ENCODE measurements at places on chromosomes 11 and 22.
A peak's percentile ranks its signal among the peaks of the same experiment; 100 is the strongest.

DNA sequence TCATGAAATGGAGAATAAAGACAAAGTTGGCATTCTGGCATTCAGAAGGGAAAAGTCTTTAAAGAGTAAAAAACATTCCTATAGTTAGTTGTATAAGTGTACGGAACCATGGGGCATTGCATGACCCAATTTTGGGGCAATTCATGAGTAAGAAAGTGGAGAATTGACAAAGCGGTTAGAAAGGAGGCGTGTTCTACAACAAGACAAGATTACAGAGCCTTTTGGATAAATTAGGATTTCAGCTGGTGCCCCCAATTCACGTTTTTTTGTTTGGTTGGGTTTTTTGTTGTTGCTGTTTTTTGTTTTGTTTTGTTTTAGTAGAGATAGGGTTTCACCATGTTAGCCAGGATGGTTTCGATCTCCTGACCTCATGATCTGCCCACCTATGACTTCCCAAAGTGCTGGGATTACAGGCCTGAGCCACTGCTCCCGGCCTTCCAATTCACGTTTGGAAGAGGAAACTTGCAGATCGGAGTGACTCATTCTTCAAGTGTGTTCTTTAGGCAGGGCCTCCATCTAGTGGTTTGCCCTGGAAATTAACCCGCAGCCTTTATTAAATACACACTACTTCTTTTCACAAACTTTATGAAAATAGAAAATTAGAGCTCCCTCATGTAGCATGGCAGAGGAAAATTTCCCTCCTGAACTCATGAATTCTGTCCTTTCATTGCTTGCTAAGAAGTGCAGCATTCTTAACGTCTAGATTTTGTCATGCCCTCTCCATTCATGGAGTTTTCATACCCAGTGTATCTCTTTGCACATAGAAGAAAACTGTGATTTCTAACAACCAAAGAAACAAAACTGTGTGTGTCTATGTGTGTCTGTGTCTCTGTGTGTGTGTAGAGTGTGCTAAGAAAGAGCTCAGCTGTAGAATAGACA lies 118.1 kb downstream of the BBOX1 start:
- no peak for DNase-seq

- no peak for DNase-seq
Measured at GRCh38 chr22:17581056-17581455, 17.8 kb downstream of the SLC25A18 start.

DNA sequence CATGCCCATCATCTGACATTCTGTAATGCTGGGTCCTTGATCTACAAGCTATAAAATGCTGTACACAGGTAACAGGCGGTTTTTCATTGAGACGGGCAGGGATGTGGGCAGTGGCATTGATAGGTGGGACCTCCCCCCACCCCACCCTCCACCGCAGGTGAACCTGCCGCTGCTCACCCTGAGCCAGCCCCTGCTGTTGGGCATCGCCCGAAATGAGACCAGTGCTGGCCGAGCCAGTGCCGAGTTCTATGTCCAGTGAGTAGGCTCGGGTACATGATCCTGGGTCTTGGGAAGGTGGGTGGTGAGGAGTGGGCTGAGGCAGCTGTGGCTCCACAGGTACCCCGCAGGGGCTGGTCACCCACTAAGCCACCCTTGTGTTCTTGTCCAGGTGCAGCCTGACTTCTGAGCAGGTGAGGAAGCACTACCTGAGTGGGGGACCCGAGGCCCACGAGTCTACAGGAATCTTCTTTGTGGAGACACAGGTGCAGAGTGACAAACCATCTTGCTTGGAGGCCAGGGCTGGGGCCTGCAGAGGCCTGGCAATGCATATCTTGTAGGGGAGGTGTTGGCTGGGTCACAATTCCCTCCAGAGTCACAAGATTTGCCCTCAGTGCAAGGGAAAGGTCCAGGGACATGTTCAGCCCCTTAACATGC lies 1.1 kb upstream of the DNAJC4 start:
- no peak for DNase-seq

- DNase-seq = no peak
Measured at GRCh38 chr22:37290737-37291136, 8.4 kb downstream of the CYTH4 start.

GRCh38 chr11:82194521-82194920 lies 539.1 kb downstream of the FAM181B start:
- no peak for DNase-seq

- no peak for DNase-seq
Measured at GRCh38 chr22:49014227-49015201, 813.2 kb downstream of the BRD1 start.

DNA sequence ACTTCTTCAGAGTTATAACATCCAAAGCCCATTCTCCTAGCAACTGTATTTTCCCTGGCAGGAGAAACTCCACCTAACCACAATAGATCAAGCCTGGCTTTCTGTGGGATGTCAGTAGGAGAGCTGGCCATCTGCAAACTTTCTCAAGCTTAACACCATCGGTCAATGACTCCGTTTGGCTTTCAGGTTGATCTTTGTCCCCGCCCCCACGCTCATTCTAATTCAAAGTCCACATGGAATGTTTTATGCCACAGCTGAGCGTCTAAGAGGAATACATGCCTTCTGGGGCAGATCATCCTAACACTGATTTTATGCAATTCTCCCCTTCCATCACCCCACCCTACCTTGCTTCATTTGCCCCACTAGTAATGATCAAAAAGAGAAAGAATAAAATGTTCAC lies 4.8 kb downstream of the GVQW3 start:
- DNase-seq = no peak

DNA sequence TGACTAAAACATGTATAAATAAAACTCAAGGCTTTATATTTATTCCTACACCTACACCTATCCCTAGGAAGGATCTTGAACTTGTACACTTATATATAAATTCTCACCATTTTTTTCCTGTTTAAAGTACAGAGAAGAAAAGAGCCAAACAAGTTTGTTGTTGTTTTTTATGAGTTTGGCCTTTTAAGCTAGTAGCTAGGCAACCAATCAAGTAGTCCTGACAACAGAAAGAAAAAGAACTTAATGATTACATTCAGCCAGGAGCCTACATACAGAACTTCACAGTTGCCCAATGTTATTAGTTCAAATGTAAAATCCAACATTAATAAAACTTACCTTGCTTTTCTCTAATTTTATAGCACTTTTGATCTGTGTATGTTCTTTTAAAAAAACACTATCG lies 316.2 kb downstream of the SOX6 start:
- DNase-seq = no peak

GRCh38 chr22:24133187-24133965 lies 47.9 kb upstream of the SUSD2 start:
- no peak for DNase-seq

- no peak for DNase-seq
Measured at GRCh38 chr11:130840679-130841078, 75.6 kb downstream of the SNX19 start.

DNA sequence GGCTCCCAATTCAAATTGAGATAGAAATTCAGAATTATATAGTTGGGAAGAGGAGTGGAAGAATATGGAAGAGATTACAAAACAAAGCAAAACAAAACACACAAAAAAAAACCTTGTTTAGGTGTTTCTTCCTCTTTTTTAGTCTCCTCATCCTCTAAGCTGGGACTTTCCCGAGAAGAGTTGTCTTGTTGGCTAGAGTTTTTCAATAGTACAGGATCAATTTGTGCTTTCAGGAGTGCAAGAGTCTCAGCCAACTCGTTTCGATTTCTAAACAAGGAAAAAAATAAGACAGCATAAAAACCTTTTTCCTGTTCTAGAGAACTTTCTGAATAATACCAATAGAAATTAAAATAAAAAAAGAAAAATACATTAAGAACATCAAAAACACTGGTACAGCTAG lies 87.8 kb upstream of the CLNS1A start:
- DNase-seq = no peak

- no peak for DNase-seq
Measured at GRCh38 chr11:62353841-62354240, 16.6 kb downstream of the ASRGL1 start.

- no peak for DNase-seq
Measured at GRCh38 chr22:31637891-31638618, 24.0 kb downstream of the PISD start.

GRCh38 chr11:128696941-128697340 lies 3.1 kb downstream of the FLI1 start:
- no peak for DNase-seq

DNA sequence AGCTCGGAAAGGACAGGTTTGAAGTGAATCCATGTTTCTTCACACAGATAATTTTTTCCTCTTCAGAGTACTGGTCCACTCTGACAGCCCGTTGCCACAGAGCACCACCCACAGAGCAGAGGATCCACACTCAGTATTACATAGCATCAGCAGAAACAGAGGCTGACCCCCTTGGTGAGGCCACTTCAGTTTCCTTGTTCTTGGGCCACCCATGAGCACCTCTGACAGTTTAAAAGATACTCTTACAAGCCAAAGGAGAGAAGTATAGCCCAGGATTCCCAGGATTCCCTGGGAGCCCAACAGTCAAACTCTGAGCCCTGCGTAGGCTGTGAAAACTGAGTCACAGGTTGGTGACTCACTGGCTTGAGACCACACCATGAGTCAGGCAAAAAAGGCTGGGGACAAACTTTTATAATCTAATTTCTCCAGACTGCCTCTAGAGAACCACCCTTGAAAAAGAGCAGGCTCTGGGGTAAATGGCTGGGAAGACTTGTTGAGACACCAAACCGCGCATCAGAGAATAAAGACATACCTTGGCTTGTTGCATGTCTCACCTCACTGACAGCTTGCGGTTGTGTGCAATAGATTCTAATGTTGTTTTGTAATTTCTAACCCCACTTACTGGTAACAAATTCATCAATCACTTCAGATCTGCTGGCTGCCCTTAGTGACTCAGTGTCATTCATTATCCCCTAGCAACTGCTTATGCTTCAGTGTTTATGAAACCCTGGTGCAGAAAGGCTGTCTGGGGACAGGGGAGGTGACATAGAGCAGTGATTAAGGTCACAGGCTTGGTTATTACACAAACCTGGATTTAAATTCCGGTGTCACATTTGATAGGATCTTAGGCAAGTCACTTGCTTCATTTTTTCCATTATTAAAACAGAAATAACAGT lies 56.9 kb upstream of the PRSS23 start:
- peak; percentile 57 for DNase-seq

DNA sequence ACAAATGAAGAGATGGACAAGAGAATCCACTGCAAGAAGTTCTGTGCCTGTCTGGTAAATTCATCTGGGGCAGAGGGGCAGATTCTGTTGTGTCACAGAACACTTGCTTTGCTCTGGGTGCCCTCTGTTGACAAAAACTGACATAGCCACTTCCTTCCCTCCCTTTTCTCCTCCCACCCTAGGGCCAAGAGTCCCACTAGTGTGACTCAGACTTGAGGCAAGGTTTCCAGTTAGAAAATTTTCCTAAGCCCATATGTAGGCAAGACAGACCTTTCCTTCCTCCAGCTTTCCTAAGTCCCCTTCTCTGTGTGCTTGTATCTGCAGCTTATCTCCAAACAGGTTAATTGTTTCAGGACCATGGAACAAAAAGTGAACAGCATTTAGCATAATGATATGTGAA lies 106.8 kb downstream of the RBFOX2 start:
- no peak for DNase-seq

DNA sequence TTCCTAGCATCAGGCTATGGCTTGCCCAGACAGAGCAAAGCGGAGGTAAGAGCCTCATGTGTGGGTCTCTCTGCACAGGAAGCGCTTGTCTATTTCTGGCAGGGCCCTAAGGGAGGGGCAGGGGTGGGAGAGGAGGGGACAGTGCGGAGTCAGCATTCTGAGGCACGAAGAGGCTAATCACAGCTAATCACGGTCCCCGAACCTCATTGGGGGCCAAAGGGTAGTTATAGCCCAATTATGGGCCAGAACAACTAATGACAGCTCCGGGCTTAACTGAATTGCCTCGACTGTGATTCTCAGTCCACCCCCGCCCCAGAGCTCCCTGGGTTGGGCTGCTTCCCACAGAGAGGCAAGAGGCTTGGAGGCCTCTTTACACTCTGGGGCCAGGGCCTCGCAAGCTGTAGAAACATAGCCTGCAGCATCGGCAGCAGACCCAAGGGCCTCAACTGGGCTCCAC lies 72.7 kb upstream of the PRDM11 start:
- no peak for DNase-seq

DNA sequence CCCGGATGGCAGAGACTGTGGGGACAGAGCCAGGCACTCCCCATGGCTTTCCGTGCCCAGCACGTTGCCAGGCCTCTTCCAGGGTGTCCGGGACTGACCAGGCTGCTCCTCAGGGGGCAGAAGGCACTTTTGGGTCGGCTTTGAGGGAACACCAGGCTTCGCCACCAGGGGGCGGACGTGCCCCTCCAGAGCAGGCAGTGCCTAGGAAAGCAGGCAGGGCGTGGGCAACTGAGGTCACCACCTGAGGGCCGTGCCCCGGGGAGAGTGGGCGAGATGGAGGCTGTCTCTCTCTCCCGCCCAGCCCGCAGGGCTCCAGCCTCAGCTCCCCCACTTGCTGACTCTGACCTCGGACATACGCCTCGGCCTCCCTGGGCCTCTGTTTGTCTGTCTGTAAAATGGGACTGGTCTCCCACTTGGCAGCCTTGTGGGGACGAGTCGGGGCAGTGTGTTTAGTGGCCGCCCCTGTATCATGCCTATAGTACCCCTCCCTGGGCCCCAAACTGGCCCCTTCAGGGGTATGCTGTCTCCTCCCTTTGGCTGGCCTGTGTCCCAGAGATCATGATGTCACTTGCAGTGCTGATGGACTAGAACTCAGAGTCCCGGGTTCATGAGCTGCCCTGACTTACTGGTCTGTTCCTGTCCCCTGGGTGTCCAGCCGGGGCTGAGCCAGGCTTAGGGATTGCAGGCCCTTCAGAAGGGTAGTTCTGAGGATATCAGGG lies 4.4 kb upstream of the PRR5 start:
- DNase-seq = peak; percentile 90

- DNase-seq = no peak
Measured at GRCh38 chr22:24144056-24144777, 37.1 kb upstream of the SUSD2 start.

DNA sequence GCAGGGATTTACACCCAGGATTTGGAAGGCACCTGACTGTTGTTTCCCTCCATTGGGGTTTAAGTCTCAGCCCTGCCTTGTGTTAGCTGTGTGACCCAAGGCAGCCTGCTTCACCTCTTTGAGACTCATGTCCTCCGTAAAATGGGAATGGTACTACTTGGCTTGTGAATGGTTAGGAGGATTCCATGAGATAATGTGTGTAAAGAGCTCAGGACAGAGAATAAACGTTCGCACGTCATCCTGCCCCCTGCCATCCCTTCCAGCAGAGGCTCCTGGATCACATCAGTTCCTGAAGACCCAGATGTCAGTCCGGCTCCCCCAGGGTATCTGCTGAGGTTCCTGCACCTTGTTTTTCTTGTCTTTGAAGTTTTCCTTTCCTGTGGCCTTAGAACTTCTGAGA lies 16.8 kb upstream of the ACCSL start:
- no peak for DNase-seq

- DNase-seq = no peak
Measured at GRCh38 chr22:19805821-19806212, 45.2 kb downstream of the TBX1 start.

All from hematopoietic multipotent progenitor cell treated with erythropoietin and hydrocortisone succinate and interleukin-3 and kit ligand, for 17 days (in vitro differentiated cells).